ENCODE measurements at places on chromosomes 6 and 20. TPM values are rescaled to one million over a fixed set of nuclear protein-coding genes. Genes with fewer than 3 reads are reported as not detected.

Gene ZC3H12D
- total RNA-seq, result under 0.01 TPM

Gene FOXA2
- total RNA-seq, result not detected

Gene EBF4
- total RNA-seq, result 0.56 TPM

Gene ANKRD66
- not detected for total RNA-seq

Gene EDN3
- total RNA-seq, result not detected

Gene GFOD1
- total RNA-seq, result 6.5 TPM

Gene OR2H2
- not detected for total RNA-seq

Gene KCNG1
- 13.5 TPM for total RNA-seq

Gene MYO6
- total RNA-seq, result 9.4 TPM

Gene VAPB
- total RNA-seq, result 11.1 TPM

Gene GPX6
- not detected for total RNA-seq

Gene PLAGL2
- total RNA-seq, result 1.5 TPM

Gene ZBP1
- not detected for total RNA-seq

Gene LY6G6C
- total RNA-seq, result under 0.01 TPM

Gene MAPK13
- 26.5 TPM for total RNA-seq

Gene SEMG1
- total RNA-seq, result not detected

Gene SULF2
- total RNA-seq, result 3.5 TPM

Gene TSPYL1
- total RNA-seq, result 101 TPM

Gene TTK
- 6.2 TPM for total RNA-seq

Gene ZKSCAN3
- 4.2 TPM for total RNA-seq

Gene NRN1
- under 0.01 TPM for total RNA-seq

Gene FAM184A
- total RNA-seq, result 0.85 TPM

Gene OPRL1
- 0.19 TPM for total RNA-seq

Gene LRRC73
- total RNA-seq, result 0.19 TPM

Gene CST4
- total RNA-seq, result 0.77 TPM

Gene HCRTR2
- total RNA-seq, result not detected

Gene CALHM4
- total RNA-seq, result 0.19 TPM

Gene C20orf144
- 0.28 TPM for total RNA-seq

Gene ELOVL4
- 6.2 TPM for total RNA-seq

Data from regular cardiac myocyte (primary cell).